ENCODE measurements at places on chromosomes 12 and 14.

- no peak for DNase-seq
Measured at GRCh38 chr14:47039336-47039735, 387.8 kb upstream of the RPL10L start.

- no peak for DNase-seq
Measured at GRCh38 chr12:62250671-62251608, 9.3 kb upstream of the USP15 start.

DNA sequence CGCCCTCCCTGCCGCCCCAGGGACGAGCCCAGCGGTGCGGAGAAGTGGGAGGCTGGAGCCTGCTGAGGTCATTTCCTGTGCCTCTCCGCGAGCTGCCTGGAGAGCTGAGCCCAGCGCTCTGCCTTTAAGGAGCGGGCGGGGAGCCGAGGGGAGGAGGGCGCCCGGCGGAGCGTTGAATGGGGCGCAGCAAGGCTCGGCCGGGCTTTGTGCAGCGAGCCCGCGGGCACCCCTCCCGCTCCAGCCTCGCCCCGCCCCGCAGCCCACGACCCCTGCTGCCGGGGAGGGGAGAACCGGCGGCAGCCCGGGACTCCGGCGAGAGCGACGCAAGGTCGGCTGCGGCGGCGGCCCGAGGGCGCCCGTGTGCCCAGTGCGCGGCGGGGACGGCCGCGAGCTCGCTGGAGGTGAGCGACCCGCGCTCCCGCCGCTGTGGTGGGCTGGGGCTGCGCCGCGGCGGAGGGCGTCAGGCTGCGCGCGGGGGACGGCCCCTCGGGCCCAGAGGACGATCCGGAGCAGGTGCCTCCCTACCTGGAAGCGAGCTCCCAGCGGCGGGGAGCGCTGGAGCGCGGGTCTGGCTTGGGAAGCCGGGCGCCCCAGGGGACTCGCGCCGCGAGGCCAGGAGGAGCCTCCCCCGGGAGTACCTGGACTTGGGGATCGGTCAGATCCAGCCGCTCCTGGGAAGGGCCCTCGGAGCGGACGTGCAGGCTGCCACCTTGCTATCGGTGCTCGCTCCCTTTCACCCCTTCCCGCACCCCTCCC is at the start of gene PLEKHH1:
PLEKHH1 (plus strand) TSS at position 293 of the 756 bp plus-strand sequence. CDS start 8,578 bp downstream, outside the sequence.
- no peak for DNase-seq

DNA sequence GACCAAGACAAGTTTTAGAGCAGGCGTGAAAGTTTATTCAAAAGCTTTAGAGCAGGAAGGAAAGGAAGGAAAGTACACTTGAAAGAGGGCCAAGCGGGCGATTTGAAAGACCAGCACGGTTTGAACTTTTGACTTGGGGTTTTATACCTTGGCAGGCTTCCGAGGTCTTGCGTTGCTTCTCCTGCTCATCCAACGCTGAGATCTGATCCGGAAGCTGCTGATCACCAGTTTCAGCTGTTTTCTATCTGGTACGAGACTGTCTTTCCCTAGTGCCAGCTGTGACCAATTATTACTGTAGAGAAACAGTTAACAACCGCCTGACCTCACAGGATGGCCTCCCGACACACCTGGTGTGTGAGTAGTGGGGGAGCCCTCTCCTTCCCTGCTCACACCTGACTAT is 20.6 kb upstream of the SNRPF start:
- DNase-seq = peak; percentile 92

DNA sequence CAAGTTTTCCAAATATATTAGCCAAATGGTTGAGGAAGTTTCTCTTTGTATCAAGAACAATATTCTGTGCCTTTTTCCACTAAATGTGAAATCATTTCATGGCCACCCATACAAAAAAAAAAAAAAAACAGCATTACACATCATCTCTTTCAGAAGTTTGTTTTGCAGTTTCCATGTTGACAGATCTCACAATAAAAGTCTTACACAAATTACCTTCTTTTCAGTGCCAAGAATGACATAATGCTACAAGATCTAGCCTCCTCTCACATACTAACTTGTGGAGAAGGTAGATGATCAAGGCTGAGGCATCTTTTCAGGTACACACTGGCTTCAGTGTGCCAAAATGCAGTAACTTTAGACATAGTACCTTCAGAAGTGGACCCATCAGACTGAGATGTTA is 35.3 kb downstream of the PRKD1 start:
- DNase-seq = no peak

DNA sequence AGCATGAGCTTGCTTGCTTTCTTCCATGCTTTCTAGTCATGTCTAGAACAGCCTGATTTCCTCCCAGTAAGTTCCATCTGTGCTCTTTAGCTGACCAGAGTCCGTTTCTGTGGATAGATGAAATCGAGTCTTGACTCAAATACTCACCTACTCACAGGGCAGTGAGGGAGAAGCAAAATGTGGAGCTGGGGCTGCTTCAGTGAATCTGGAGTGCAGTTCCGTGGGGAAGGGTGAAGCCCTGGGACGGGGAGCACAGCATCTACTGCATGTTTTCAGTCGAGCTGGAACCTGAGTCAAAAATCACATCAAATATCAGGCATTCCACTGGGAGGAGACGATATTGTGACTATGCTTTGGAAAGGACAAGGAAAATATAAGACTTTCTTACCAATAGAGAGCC is 70.3 kb upstream of the PRMT8 start:
- no peak for DNase-seq
